ENCODE measurements at places on chromosomes 5 and 9. TPM values are rescaled to one million over a fixed set of nuclear protein-coding genes. Genes with fewer than 3 reads are reported as not detected.

GRCh38 chr9:127679506-127679905 is 27.3 kb upstream of the CFAP157 start:
- no peak for DNase-seq

DNA sequence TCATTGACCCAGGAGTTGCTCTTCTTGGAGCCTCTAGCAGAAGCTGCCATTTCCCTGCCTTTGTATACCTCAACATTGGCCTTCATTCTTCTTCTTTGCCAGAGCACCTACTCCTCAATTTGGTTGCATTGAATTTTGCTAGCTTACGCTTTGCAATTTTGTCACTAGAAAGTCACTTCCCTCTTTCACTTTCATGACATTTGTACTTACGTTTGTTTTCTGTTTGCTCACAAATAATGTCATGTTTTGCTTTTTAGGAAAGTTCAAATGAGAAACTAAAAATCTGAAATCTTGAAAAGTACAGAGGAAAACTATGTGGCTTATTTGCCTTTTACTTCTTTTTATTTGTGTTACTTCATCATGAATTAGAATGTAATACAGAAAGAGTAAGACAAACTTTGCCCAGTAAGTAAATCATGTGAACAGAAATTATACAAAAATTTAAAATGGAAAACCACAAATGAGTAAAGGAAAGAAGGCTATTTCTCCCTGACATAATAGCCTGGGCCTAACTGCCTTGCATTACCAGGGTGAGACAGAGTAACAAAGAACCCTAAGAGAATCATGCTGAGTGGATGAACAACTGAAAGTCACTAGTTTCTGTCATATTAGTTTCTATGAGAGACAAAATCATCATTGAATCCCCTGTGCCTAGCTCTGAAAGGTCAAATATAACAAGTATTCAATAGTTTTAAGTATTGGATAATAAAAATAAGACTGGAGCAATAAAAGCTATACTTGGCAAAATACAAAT is 7.4 kb upstream of the IFNA1 start:
- no peak for DNase-seq

GRCh38 chr5:52799358-52799982 is 11.8 kb downstream of the ITGA1 start:
- peak; percentile 80 for DNase-seq

DNA sequence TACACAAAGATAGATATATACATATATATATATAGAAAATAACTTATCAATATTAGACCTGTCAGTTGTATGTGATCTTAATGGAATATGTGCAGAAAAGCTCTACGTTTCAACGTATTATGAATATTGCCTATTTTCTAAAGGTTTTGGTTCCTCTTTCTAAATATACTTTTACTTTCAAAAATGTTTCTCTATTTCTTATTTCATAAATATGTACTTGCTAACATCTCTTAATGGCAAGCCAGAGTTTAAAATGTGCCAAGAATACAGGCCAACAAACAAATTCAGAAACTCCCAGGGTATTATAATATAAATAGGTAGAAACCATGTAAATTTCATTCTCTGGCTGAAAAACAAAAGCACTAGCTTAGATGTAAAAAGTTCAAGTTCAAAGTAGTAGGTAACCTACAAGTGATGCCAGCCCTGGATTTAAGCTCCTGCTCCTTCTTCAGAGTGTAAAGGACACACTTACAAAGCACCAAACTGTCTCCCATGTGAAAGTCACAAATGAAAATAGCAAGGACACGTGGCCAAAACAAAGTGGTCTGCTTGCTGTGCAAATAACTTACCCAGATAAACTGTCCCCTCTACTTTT is 685.1 kb upstream of the DMAC1 start:
- DNase-seq = no peak

NUTM2F gene
- not detected for total RNA-seq

Measured in Caki2 (cell line).